Hematopoietic multipotent progenitor cell (in vitro differentiated cells): ENCODE measurements at places on chromosomes 7 and 10. TPM values are rescaled to one million over a fixed set of nuclear protein-coding genes. Genes with fewer than 3 reads are reported as not detected.

The ANKRD61 gene
- total RNA-seq, result under 0.01 TPM

DNA sequence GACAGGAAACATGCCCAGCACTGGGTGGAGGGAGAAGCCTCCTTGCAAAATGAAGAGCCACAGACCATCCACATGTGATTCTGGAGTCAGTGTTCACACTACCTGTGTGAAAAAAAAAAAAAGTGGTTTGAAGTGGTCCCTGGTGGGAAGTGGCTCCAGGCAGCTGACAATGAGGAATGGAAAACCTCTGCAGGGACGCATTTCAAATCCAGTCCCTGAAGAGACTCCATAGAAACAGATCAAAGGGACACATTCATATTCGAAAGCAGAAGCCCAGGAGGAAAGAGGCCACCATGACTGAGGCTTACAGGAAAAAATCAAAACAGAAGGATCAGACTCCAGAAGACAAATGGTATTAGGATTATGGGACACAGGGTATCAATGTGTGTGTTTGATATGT lies 11.5 kb upstream of the TCERG1L start:
- DNase-seq, result no peak

The SLC18A3 gene
- under 0.01 TPM for total RNA-seq

DNA sequence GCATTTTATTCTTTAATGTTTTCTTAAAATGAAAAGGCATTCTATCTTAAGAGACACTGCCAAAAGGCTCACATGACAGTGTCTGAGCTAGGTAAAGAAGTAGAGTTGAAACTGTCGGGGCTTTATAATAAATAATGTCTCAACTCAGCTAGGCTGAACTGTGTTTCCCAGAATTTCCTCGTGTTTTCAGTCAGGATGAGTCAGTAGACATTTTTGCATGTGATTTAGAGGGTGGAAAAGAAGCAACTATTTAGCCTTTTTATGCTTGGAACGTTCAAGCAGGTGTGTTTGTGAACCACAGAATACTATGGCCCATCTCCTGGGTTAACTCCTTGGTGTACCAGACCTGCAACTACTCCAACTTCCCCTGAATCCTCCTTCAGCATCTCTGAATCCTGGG lies 23.4 kb upstream of the LIPA start:
- no peak for DNase-seq

DNA sequence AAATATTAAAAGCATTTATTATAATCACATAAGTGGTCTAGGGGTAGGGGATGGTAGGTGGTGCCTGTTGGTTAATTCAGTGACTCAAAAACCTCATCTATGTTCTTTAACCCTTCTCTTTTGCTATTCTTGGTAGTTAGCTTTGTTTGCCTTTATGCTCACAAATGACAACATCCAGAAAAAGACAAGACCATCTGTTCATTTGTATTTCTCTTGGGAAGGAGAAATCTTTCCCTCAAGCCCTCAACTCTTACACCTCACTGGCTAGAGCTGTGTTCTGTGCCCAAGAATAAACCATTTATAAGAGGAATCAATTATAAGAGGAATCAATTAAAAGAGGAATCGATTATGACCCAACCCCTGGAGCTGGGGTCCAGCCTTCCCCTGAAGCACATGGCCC lies 10.8 kb upstream of the IFRD1 start:
- DNase-seq, result no peak

- no peak for DNase-seq
Observed at GRCh38 chr10:77319557-77319956, 318.1 kb downstream of the KCNMA1 start.
